Left lung (tissue), 14 donors: ENCODE measurements at places on chromosomes 7 and 10. TPM values are rescaled to one million over a fixed set of nuclear protein-coding genes. Genes with fewer than 3 reads are reported as not detected.
A peak's percentile ranks its signal among the peaks of the same experiment; 100 is the strongest.

- no peak for DNase-seq
These were observed 145.0 kb downstream of the MAD1L1 start for GRCh38 chr7:2087744-2088143.

DNA sequence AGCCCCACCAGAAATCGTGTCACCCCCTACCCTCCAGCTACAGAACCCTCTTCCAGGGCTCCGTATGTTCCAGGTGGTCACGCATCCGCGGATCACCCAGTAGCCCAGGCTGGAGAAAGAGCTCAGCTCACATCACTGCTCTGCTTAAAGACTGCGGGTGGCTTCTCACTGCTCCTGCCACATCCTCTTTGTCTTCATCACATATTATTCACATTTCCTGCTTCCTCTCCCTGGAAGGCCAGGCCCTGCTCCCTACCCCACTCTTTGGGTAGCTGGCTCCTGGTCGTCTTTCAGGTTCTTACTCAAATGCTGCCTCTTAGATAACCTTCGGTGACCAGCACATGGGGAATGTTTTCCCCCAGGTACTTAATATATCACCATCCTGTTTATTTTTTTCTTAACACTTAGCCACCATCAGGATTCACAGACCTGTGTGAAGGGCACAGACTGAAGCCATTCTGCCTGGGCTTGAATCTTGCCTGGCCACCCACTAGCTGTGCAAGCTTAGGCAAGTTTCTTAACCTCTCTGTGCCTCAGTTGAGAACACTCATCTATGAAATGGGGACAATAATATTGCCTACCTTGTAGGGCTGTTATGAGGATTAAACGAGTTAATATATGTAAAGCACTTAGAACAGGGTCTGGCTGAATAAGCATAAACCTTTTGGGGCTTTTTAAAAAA, 307.8 kb downstream of the PRPF18 start:
- no peak for DNase-seq

DNA sequence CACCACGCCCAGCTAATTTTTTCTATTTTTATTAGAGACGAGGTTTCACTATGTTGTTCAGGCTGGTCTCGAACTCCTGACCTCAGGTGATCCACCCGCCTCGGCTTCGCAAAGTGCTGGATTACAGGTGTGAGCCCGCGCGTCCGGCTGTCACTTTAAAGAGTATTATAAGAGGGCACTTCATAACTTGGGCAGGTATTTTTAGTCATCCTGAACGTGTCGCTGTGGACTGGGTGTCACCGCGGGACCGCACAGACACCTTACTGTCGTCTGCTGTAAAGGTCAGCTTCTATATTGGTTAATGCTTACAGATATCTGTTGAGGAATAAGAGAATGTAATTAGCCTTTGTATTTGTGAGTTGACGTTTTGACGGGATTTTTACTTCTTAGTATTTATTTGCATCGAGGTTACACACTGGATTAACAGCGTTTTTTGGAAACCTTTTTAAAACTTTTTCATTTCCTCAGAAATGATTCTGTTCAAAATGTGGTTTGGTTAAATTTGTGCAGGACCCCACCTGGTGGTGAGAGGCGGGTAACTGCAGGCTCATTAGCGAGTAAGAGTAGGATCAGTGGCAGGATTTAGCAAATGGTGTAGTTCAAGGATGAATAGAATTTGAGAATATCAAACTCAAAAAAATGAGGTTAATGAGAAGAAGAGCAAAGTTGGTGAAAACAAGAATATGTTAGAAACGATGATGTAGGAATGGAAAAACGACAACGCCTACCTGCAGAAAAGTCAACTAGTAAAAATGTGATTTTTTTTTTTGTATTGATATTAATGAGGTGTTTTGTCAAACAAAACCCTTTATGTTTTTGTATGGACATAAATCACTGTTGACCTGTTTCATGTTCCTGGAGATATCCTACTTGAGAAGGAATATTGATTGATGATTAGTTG, 3.2 kb downstream of the DNAJB6 start:
- peak; percentile 71 for DNase-seq

GRCh38 chr10:114682532-114682931, 24.5 kb upstream of the ABLIM1 start:
- no peak for DNase-seq

- DNase-seq, result no peak
These were observed 56.9 kb downstream of the GRB10 start for GRCh38 chr7:50725774-50726173.

- DNase-seq, result no peak
These were observed 116.8 kb upstream of the JCAD start for GRCh38 chr10:30176182-30176581.

The PDE6C gene
- polyA plus RNA-seq, result 1.3 TPM

The ADARB2 gene
- 0.75 TPM for polyA plus RNA-seq

The FHIP2A gene
- polyA plus RNA-seq, result 43.3 TPM
